Activated naive CD4-positive, alpha-beta T cell (primary cell): ENCODE measurements at places on chromosomes 16 and 17.

DNA sequence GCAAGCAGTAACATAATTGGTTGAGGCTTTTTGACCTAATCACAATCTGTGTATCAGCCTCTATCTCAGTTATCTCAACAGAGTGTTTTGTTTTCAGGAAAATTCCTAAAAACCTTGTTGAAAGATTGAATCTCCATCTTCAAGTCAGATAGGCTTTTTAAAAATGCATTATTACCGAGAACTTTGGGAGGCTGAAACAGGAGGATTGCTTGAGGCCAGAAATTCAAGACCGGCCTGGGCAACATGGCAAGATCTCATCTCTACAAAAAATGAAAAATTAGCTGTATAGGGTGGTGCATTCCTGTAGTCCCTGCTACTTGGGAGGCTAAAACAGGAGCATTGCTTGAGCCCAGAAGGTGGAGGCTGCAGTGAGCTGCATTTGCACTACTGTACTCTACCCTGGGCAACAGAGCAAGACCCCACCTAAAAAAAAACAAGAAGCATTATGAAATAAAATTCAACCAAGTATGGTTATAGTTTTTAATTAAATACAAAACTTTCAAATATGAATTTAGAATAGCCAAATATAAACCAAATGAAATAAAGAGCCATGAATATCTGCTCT, 68.4 kb downstream of the VMP1 start:
- DNase-seq: no peak

DNA sequence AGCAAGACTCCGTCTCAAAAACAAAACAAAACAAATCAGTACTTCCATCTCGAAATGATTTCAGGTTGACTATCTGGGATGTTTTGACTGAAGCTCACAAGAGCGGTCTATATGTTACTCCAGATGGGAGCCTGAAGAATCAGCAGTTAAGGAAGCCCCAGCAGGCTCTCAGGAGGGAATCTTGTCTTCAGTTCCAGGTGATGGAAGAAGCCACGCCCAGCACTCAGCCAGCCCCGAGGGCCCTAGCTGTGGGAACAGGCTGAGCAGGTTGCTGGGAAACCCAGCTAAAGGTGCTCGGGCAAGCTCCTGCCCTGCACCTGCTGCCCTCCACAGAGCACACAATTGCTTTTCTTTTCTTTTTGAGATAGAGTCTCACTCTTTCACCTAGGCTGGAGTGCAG, 32.4 kb downstream of the WIPI1 start:
- DNase-seq: no peak

DNA sequence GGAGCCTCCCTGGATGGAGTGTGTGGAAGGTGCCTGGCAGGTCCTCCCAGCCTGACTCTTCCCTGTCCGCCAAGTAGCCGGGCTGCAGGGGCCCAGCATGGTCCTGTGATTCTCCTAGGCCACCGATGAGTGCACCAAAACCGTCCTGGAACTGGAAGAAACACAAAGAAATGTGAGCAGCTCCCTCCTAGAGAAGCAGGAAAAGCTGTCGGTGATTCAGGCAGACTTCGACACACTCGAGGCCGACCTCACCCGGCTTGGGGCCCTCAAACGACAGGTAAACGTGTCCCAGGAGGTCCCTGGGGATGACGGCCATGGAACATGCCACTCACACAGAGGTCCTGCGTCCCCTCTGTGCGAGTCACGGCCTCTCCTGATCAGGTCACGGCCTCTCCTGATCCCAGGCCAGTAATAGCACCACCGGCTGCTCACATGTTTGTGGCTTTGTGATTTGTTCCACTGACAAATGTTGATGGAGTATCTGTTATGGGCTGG, 4.2 kb upstream of the GAA start:
- DNase-seq: no peak

DNA sequence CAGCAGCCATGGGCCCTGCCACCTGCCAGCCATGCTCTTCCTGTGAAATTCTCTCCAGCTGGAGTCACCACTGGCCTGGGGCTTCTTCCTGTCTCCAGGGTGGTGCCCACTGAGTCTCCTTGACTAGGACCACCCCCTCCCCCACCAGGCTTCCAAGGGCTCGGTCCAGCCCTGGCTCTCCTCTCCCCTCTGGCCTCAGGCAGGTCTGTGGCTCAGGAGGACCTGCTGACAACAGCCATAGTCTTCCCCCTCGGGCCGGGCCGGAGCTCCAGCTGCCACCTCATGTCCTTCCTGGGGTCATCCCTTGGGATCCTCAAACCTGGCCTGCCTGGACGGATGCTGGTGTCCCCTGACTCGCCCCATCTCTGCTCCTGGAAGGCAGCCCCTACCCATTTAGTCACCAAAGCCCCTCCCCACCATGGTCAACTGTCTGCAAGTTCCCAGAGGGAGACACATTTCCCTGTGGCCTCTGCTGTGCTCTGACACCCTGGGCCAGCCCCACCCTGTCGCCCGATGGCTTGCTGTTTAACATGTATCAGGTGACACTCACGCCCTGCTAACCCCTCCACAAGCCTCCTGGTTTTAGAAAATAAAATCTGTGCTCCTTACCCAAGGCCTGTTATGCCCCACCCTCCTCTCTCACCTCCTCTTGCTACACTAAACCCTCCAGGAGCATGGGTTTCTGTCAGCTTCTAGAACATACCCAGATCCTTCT, 186.2 kb downstream of the RBFOX3 start:
- no peak for DNase-seq

DNA sequence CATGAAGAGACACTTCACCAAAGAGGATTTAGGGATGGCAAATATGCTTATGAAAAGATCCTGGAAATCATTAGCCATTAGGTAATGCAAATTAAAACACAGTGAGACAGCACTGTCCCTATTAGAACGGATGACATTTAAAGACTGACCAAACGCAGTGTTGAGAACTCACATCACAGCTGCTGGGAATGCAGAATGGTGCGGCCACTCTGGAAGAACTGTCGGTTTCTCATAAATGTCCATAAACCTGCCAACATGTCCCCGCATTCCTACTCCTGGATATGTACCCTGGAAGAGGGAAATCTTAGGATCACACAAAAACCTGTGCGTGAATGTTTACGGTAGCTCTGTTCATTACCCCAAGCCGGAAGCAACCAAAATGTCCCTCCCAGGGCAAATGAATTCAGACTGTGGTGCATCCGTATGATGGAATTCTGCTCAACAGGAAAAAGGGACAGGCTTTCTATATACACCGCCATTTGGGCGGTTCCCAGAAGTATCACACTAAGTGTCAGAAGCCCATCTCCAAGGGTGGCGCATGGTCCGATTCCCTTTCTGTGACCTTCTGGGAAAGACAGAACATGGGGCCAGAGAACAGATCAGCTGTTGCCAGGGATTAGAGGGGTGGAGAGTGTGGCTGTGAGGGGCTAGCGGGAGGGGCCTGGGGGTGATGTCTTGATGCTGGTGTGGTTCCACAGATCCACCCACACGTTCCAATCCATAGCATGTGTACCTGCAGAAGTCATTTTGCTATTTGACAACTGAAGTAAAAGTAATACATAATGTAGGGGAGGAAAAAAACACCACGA, 197.2 kb upstream of the CHMP6 start:
- DNase-seq: no peak

DNA sequence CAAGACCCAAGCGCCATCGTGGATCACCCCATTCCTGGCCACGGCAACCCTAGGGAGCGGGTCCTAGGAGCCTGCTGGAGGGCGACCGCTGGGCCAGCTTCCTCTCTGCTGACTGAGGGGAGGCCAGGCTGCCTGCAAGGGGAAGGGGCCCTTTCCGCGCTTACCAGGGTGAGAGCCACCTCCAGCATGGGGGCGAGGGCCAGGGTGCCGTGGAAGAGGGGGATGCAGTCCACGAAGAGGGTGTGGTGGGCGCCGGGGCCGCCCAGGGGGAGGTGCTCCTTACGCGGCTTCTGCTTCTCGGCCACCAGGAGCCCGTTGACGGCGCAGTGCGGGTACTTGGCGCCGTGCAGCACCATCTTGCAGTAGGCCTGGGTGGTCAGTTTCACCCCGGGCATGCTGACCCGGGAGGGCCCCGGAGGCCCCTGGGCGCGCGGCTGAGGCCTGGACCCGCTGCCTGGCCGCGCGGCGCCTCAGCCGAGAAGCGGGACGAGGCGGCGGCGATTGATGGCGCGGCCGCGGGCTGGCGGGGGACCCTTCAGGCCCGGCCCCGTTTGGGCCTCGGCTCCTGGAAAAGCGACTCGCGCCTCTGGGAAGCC, 345 bp downstream of the EMC8 start:
- no peak for DNase-seq

DNA sequence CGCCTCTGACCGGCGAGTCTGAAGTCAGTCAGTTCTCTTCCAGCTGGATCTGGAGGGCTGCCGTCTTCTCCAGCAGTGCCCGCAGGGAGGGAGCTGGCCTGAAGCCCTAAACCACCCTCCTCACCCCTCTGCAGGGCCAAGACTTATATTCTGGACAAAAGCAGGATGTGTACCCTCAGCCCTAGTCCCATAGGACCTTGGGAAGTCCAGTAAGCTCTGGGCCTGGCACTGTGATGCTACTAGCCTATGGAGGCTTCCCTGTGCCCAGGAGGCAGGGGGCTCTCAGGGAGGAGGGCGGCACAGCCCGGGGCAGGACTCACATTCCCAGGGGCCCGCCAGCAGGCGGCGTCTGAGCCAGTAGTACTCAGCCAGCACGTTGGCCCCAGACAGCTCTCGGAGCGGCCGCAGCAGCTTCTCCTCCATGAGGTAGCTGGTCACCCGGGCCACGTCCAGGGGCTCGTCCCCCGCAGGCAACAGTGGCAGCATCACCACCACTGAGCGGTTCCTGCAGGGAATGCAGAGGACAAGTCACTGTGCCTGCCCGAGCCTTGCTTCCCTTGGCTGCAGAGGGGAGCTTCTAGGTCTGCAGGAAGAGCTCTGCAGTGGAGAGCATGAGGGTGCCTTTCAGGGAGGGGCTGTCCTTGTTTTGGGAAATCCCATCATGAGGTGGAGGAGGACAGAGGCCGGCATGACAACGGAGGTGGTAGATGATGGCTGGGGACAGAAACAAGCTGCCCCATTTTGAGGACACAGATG, 41.7 kb downstream of the RMI2 start:
- DNase-seq: no peak

- DNase-seq: no peak
Measured at GRCh38 chr16:17166095-17166494, 304.7 kb downstream of the XYLT1 start.

GRCh38 chr17:80024206-80024972, 11.3 kb downstream of the TBC1D16 start:
- DNase-seq: no peak

DNA sequence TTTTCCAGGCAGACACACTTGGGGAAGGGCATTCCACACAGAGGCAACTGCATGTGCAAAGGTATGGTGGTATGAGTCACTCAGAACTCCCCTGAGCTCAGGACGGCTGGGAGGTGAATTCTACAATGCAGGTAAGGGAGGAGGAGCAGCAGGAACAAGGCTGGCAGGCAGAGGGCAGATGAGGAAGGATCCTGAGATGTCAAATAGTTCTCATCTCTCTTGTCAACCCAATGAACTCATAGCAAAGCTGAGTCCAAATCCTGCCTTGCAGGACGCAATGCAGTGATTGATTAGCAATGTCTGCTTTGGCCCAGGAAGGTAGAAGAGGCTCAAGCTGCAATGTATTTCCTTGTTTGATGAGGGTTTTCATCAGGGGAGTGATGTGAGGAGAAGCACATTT, 243.5 kb downstream of the XYLT1 start:
- DNase-seq: no peak

- no peak for DNase-seq
Measured at GRCh38 chr17:81095383-81095762, 60.4 kb downstream of the BAIAP2 start.

- no peak for DNase-seq
Measured at GRCh38 chr16:70697594-70698170, 11.8 kb upstream of the MTSS2 start.

- DNase-seq: no peak
Measured at GRCh38 chr17:2222301-2222700, 81.3 kb downstream of the SMG6 start.

DNA sequence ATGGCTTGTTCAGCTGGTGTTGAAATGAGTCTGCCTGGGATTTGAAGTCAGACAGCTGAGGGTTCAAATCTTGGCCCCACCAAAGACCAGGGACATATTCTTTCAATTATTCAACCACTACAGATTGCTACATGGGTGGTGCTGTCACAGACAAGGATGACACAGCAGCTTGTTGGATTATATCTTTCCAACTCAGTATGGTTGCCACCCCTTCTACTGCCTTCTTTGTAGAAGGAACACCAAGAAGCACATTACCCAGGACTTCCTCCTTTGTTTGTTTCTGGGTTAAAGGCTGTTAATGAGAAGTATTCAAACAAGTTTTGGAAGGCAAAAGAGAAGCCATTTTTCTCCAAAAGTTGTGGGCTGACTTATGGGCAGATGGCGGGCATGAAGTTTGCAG, 78.6 kb downstream of the COPRS start:
- no peak for DNase-seq

DNA sequence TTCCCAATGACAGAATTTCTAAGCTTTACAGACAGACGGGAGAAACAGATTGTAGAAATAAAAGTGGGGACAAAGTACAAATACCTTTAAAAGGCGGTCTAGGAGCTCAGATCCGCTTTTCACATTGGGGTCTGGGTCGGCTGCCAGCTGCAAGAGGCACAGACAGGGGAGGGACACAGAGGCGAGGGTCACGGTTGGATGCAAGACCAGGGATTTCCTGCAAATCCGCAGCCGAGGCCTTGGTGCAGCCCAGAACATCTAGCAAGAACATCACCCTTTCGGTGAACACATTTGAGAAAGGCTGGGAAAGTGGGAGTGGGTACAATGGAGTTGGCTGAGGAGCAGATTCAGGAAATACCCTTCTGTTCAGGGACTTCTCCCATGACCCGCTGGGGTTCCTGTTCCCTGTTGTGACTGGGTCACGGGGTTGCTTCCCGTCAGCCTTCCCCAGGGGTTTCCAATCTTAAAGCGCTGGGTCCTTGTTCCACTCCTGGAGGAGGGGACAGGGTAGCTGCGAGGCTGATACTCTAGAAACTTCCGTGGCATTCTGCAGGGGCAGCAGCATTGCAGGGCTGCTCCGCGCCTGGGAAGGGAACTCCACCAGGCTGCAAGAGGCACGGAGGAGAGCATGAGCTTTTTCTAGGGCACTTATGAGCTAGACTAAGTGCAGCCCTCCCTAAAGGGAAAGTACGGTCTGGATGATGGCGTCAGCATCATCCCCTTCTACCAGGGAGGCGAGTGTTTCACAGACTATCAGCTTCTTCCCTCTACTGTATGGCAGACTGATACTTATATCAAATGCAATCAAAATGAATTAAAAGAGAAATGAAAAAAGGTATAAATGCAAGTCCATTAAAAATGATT, 16.0 kb downstream of the VAC14 start:
- no peak for DNase-seq
